ENCODE measurements at places on chromosomes 11 and 22.

DNA sequence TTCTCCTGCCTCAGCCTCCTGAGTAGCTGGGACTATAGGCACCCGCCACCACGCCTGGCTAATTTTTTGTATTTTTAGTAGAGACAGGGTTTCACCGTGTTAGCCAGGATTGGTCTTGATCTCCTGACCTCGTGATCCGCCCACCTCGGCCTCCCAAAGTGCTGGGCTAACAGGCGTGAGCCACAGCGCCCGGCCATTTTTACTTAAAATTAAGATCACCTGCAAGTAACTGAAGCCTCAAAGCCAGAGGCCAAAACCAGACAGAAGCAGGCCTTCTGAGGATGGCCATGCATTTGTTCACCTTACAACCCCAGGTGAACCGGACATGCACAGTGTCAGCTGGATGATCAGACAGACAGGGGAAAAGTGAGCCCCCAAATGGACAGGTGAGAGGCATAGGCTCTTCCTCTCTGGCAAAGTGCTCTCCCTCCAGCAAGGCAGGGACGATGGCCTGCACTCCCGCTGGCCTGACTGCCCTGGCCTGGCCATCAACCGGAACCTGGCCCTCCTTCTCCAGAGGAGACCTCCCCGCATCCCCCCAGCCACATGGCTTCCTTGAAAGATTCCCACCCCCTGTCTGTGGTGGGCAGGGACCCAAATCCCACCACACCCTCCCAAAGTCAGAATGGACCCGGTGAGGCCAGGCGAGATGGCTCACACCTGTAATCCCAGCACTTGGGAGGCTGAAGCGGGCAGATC is 25.9 kb downstream of the APOBEC3H start:
- no peak for DNase-seq

GRCh38 chr11:130872102-130872501 is 44.2 kb downstream of the SNX19 start:
- no peak for DNase-seq

DNA sequence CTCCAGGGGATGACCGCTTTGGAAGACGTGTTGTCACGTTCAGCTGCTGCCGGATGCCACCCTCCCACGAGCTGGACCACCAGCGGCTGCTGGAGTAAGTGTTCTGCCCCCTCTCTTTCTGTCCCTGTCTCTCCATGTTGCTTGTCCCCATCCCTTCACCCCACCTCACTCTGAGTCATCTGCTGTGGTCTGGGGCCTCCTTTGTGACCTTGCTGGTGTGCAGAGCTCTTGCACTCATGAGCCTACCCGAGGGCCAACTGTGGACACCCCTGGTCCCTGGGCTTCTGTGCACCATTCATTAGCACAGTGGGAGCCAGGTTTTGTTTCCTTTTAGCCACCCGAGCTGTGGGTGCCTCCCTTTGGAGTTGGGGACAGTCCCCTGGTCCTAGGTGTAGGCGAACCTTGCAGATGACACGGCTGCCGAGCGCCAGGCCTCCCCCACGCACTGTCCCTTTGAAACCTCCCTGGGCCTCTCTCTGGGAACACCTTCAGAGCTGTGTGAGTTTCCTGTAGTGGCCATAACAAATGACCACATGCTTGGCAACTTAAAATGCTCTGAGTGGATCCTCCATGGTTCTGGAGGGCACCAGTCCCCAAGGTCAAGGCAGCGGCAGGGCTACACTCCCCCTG is 49.8 kb downstream of the ARHGAP8 start:
- no peak for DNase-seq

GRCh38 chr22:40741116-40741515 is 61.8 kb downstream of the MCHR1 start:
- no peak for DNase-seq

DNA sequence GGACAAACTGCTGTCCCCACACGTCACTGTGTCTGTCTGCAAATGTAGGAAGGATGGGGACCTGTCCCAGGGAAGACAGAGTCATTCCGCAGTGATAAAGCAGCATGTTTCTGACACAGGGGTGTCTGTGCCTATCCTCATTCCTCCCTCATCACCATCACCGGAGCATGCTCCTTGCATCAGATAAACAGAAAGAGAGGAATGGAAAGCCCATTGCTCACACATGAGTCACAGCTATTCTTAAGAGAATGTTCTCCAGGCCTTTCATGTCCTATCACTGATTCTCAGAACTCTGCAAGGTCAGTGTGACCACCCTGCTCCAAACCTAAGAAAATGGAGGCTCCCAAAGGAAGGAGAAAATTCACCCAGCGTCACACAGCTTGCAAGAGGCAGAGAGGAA is 38.9 kb downstream of the ZNF195 start:
- no peak for DNase-seq

- DNase-seq = no peak
Observed at GRCh38 chr22:30830907-30831306, 136.2 kb downstream of the OSBP2 start.

DNA sequence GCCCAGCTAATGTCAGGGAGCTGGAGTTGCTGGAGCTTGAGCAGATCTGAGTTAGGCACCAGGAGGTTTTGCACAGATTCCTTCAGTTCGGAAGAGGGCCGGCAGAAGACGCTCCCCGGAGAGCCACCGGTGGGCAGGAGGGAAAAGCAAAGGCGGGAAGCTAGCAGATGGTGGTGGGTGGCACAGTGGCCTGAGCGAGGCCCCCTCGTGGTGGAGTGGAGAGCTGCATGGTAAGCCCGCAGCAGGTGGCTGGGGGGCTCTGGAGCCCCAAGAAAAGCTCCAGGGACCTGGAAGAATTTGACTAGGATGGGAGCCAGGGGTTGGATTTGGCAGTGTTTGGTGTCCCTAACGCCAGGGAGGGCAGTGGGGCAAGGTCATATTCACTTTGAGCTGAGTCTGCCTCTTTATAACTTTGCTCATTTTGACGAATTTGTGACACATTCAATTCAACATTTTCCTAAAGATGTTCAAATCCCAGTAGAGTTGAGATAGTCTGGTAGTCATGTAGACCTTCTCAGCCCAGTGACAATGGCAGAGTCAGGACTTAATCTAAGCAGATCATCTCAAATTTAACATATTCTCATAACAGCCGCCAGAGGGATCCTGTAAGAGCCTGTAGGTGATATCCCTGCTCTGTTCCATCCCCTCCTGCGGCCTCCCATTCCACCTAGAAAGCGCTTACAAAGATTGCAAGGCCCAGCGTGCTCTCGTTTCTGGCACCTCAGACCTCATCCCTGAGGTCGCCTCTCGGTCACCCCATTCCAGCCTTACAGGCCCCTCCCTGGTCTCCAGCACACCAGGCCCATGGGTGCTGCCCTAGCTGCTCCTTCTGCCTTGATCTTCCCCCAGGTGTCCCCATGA is 57.9 kb downstream of the TRIM29 start:
- DNase-seq = peak; percentile 3

DNA sequence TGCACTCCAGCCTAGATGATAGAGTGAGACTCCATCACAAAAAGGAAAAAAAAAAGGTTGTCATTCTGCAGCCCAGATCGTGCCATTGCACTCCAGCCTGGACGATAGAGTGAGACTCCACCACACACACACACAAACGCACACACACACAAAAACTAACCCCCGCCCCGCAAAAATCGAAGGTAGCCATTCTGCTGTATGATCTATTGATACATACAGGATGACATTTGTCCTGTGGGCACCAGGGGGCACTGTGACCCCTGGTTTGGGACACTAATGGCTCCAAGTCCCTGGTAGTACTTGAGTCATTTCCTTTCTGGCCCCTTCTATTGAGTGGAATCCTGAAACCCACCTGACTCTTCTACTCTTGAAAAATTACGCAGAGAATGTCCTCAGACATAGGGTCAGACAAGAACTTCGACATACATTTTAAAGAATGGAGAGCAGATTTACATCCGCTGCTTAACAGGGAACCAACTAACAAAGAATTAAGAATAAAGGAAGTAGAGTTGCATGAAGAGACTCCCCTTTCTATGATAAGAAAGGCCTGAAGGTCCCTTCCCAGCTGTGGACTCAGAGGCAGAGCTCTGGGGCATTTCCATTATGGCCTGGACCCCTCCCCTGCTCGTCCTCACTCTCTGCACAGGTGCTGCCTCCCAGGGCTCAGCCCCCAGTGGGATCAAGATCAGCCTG is 35.0 kb upstream of the PRAME start:
- DNase-seq = peak; percentile 13

DNA sequence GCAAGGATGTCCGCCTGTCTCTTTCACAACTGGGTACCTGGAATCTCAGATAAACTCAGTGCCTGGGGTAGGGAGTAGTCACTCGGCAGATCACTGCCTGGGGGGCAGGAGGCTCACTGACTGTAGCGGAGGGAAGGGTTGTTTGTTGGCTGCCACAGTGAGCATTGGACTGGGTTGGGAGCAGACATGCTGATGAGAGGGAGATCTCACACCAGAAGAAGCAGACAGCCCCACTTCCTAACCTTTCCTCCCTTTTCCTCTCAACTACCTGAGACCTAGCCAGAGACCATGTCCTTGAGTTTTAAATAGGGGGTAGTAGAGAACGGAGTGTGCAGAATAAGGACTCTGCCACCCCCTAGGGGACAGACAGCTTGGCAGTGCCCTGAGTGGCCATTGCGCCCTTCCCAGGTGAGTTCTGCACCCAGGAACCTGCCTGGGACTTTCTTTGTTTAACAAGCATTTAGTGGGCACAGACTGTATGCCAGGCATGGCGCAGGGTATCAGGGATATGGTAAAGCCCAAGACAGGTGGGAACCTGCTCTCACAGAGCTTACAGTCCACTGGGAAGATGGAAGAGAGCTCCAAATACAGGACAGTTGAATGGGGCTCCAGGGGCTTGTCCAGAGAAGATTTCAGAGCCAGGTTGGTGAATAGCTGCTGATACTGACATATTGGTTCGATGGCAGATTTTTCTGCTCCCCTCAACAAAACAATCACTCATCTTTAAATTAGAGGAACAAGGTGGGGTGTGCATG is 115.7 kb upstream of the NNMT start:
- no peak for DNase-seq

DNA sequence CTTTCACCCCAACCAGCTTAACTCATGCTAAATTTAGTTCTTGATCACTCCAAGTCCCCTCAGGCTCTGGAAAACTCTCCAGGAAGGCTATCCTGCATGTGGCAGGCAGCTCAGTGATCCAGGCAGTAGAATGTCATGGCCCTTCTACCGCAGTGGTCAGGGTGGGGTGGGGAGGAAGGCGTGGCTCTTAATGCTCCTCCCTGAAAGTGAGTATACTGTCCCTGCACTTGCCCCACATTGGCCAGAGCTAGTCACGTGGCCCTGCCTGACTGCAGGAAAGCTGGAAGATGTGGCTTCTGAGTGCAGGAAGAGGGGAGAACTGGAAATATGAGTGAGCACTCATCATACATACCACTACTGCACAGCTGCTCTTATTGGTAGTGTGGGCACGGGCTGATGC is 102.1 kb downstream of the GRAMD1B start:
- DNase-seq = no peak

DNA sequence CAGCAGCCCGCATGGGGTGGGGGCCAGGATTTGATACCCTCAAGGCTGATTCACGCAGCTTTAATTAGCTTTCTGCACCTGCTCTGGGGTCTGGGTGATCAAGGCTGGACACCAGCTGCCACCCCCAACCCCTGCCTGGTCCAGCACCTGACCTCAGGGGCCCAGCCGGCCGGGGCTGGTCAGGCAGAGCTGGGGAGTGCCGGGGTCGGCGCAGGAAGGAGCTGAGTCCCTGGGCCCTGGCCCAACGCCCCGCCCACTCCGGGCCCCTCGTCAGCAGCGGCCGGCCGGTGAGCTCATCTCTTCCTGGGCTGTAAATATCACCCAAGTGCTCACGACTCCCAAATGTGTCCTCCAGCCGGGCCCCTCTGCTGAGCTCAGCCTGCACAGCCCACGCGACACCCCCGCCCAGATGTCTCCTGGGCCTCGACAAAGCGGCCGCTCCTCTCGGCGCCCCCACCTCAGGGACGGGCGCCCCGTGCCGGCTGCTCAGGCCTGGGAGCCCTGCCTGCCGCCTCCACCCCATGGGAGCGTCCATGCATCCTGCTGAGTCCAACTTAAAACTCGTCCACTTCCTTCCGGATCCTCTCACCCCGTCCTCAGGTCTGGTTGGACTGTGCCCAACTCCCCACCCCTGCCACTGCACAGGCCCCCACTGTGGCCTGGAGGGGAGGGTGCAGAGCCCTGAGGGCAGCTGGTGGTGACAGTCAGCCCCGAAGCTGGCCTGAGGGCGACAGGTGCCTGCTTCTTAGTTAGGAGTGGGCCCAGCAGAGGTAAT is 29.0 kb downstream of the RTN4R start:
- no peak for DNase-seq

- DNase-seq = no peak
Observed at GRCh38 chr11:126834573-126834972, 166.0 kb downstream of the KIRREL3 start.

- no peak for DNase-seq
Observed at GRCh38 chr22:37275622-37276021, 6.7 kb upstream of the CYTH4 start.

DNA sequence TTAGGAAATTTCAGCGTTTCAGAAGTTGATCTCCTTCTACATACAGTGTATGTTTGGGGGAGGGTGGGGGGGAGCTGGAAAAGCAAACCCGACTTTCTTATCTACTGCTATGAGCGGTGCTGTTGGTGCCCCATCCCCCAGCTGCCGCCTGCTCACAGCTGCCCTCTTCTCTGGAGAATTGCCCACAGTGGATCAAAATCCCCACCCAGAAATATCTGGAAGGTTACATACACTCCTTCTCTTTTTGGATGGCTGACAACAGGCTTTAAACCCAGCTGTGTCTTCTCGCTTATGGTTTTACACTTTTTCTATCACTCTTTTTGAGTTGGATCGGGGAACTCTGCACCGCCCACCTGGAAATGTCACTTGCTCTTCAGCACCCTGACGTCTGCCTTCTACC is 56.4 kb downstream of the DHCR7 start:
- DNase-seq = no peak

DNA sequence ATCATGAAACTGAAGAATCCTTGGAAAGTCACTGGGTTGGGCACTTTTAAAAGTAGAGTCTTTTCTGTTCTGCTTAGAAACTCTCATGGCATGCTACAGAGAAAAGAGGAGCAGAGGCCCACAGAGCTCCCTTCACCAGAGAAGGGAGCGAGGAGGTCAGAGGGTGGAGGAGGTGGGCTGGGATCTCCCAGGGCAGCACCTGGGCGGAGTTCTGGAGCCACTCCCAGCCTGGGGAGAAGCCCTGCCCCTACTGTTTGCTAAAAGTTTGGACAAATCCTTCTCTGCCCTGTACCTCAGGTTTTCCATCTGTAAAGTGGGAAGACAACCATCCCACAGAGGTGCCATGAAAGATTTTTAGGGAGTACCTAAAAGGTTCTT is 299.1 kb downstream of the KIRREL3 start:
- no peak for DNase-seq

GRCh38 chr11:111512296-111513239 is at the start of gene BTG4:
BTG4 (minus strand) TSS chr11:111512386; CDS start chr11:111498776, 13,610 bp downstream.
- DNase-seq = no peak

- DNase-seq = no peak
Observed at GRCh38 chr22:21025266-21025665, 7.1 kb downstream of the SLC7A4 start.

Data from stimulated activated CD8-positive, alpha-beta memory T cell treated with anti-CD3 and anti-CD28 coated beads, Interleukin-4, amount 100 ng/mL, for 1 hour (primary cell).